ENCODE measurements at places on chromosomes 12 and 14. TPM values are rescaled to one million over a fixed set of nuclear protein-coding genes. Genes with fewer than 3 reads are reported as not detected.

DNA sequence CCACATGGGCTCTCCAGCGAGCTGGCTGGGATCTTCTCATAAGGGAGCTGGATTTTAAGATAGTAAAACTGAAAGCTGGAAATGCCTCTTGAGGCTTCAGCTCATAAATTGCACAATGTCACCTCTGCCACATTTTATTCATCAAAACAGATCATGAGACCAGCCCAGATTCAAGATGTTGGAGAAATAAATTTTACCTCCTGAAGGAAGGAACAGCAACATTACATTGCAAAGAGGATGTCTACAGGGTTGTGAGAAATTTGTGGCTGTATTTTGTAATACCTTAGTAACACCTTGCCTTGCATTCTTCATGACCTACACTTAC, 43.1 kb upstream of the KRR1 start:
- DNase-seq: no peak

- no peak for DNase-seq
Observed at GRCh38 chr12:42935756-42936155, 346.2 kb upstream of the PRICKLE1 start.

DNA sequence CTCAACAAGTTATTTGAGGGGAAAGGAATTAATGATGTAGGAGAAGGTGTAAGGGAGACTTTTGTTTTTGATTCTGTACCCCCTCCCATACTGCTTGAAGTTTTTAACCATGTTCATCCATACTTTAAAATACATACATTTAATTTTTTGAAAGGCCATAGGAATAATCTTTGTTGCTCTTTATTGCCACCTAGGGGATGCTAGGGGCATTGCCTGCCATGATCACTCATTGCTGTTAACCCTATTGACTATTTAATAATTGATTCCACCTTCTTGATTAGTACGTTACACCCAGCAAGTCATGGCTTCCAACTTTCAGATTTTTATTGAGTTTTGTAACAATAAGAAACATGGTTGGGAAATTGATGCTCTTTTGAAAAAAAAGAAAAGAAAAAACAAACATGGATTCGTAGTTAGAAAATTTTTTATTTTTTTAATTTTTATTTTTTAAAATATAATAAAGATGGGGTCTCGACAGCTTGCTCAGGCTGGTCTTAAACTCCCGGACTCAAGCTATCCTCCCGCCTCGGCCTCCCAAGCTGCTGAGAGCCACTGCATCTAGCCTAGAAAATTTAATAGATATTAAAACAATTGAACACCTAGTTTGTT, 8.5 kb upstream of the PRKAB1 start:
- peak; percentile 42 for DNase-seq

GRCh38 chr12:130764073-130764472, 48.0 kb upstream of the RIMBP2 start:
- DNase-seq: peak; percentile 7

- DNase-seq: no peak
Observed at GRCh38 chr14:82313889-82314288, 780.2 kb upstream of the SEL1L start.

DNA sequence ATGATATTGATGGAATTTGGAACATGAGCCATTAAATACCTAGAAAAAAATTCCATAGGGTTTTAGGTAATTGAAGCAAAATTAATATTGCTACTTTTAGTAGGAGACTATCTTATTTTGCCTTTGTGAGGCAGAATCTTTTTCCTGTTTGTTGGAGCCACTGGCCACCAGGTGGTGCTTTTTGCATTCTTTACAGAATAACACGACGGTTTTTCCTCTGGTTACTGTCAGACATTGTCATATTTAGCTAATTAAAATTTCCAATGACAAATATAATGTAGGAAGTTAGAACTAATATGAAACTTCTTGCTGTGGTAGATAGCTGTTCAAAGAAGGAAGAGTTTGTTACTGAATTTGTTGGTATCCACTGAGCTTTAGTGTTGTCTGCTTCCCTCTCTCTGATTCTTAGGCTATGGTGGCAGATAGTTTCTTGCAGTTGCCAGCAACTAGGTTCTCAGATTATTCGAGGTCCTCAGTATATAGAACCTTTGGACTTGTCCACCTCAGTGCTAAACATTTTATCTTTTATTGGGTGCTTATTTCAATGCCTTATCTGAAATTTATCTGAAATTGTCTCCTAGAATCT, 25.7 kb downstream of the RAB21 start:
- DNase-seq: peak; percentile 71

GRCh38 chr12:92951006-92951405, 21.9 kb upstream of the EEA1 start:
- no peak for DNase-seq

- DNase-seq: no peak
Observed at GRCh38 chr14:88321692-88322503, 1.2 kb downstream of the KCNK10 start.

GRCh38 chr14:103073876-103074728, 9.9 kb upstream of the LBHD2 start:
- DNase-seq: no peak

DNA sequence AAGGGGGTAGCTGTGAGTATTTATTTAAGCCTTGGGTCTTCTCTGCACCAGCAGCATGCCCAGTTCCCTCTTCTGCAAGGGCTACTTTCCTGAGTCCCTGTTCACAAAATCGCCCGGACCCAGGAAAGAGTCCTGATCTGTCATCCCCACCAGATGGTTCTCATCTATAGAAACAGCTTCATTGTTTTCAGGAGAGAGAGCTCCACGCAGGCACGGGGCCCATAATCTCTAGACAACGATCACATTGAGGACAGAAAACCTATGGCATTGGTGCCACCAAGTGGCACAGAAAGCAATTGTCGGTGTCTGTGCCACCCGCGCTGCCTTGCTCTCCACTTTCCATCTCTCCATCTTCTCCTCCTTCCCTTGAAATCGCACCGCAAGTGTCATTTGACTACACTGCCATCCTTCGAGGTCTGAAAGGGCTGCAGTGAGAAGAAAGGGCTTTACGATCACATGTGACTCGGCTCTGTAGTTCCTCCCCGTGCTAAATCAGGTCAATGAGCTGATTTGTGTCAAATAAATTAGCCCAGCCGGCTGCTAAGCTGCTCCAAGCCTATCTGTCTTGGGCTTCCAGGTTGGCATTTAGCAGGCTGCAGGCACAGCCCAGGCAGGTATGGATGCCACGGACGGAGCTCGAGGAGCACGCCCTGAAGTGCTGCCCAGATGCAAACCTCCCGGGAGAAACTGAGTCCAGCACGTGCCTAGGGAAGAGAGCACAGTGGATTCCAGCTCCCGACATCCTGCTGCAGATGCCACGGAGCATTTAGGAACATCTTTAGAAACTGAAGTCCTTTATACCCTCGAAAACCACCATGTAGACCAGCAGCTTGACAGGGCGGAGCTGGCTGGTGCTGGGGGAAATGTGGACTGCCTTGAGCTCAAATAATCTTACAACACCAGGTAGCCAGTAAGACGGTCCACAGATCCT, 28.8 kb downstream of the SPRING1 start:
- peak; percentile 52 for DNase-seq

DNA sequence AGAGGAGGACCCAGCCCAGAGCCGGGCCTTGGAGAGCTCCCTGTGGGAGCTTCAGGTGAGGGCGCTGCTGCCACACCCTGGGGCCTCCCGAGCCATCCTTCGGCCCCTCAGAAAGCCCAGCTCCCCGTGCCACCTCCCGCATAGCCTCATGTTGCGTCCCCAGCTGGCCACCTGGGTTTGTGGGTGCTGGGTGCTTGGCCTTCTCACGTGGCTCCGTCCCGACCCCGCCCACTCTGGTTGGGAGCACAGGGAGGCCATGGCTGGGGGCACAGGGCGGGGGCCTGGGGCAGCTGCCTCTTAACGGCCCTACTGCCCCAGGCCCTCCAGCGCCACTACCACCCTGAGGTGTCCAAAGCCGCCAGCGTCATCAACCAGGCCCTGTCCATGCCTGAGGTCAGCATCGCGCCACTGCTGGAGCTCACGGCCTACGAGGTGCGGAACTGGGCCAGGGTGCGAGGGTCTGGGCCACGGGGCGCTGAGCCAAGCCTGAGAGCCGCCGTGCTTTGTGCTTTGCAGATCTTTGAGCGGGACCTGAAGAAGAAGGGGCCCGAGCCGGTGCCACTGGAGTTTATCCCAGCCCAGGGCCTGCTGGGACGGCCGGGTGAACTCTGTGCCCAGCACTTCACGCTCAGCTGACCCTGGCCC, 7.6 kb downstream of the NOC4L start:
- no peak for DNase-seq

DNA sequence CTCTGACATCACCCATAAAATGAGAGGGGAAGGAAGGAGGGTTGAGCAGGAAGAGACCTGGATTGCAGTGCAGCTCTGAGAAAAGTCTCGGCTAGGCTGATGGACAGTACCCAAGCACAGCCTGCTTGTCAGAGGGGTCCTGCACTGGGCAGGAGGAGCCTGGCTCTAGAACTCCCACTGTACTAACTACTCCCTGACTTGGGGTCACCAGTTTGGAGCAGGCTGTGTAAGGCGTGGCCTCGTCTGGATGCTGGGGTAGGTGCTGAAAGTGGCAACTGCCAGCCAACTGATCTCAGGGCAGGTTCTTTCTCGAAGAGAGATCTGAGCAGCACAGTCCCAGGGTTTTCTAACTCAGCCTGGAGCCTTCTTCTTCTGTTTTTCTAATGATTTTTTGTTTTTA, 176.3 kb downstream of the ATP23 start:
- DNase-seq: no peak

- DNase-seq: no peak
Observed at GRCh38 chr12:41269056-41269455, 80.9 kb downstream of the PDZRN4 start.

DNA sequence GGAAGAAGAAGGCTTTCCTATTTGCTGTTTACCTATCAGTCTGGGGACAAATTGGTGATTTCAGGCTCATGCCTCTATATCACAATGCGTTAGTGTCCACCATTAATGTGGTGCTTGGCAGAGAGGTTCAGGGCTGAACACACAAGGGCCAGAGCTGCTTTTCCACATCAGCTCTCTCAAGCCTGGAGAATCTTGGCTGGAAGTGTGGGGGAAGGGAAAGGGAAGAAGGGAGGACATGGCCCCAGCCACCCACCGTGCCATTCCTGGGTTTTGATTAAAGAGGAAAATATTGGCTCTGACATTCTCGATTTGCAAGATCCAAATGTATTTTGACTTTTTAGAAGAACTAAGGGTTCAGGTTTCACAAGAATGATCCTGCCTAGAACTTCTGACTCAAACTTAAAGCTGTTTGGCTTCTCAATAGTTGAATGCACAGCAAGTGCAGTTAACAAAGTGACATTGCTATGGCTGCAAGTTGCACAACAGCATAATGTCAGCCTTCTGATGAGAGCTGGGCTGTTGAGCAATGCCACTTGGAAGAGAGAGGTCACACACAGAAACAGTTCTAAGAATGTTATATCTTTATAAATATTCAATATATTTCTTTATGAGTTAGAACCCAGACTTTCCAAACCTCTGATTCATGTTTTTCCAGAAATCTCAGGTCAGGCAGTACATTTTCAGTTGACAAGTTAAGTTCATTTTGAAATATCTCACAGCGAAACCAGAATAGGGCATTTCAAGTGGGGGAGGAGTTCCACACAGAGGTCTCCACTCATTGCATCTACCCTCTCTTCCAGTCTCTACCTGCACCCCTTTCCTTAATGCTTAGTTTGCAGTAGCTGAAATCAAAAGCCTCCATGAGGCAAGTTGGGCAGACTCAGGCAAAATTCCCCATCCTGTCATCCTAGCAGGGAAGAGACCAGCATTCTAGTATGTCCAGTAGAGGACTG, 25.3 kb downstream of the IGF1 start:
- no peak for DNase-seq

- no peak for DNase-seq
Observed at GRCh38 chr14:68047906-68048305, 228.3 kb downstream of the RAD51B start.

GRCh38 chr14:67140556-67140955, 48.7 kb upstream of the GARIN2 start:
- no peak for DNase-seq

GRCh38 chr12:65881348-65881961, 57.2 kb downstream of the HMGA2 start:
- no peak for DNase-seq

- no peak for DNase-seq
Observed at GRCh38 chr14:75018694-75019093, 16.0 kb downstream of the EIF2B2 start.

DNA sequence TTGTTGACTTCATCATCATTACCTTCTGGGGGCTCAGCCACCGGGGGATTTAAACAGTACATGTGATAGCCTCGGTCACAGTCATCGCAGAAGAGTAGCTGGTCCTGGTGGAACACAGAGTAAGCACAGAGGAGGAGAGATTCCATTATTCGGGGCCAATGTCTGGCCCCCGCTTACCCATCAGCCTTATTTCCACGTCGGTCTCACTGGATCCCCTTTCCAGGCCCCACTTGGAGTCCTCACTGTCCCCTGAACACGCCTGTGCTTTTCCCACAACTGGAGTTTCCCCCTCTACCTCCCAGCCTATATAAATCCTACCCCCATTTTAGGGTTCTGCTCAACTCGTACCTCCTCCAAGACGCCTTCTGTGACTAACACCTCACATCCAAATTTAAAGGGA, 274.0 kb downstream of the DPF3 start:
- no peak for DNase-seq

DNA sequence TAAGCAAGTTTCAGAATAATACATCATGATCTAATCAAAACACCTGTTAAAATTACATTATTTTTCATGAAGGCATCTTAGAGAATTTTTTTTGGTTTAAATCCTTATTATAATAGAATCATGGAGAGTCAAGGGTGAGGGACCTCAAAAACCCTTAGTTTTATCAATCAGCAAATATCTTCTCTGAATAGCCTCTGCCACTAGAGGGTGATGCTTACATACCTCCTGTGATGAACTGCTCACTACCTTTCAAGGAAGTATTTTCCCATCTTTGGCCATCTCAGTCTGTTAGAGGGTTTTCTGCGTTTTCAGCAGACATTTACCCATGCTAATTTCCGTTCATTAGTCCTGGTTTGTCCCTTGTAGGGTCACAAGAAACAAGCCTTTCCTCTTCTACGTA, 200.2 kb downstream of the TRHDE start:
- DNase-seq: no peak

DNA sequence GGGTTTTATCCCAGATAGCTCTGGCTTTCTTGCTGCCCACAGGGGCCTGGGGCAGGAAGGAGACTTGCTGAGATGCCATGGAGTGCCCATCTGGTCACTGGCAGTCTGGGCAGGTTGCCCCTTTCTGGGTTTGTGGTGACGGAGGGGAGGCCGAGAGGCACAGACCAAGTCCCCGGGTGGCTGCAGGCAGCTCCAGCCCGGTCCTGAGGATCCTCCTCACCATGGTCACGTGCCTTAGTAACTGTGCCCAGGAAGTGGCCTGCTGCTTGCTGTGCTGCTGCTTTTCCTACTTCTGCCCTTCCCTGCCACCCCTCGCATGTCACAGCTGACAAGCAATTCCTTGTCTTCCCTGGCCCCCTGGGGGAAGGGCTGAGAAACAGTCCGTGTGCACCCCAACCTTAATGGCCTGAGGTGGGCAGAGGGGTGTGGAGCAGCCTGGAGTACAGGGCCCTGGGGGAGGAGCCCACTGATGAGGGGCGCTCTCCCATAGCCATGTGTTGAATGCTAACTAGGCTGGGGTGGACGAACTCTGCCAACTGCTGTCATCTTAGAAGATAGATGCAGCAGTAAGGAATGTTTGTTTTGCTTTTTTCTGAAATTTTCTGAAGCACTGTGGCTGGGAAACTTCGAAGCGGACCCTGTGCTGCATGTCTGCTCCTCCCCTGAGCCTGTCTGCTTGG, 54.9 kb upstream of the SRSF5 start:
- DNase-seq: no peak

GRCh38 chr14:71780075-71780474, 152.2 kb upstream of the RGS6 start:
- DNase-seq: peak; percentile 97

Gene KERA
- polyA plus RNA-seq: not detected

Gene VWF
- 1,041 TPM for polyA plus RNA-seq

Gene OVCH1
- 0.01 TPM for polyA plus RNA-seq

Gene SYNDIG1L
- not detected for polyA plus RNA-seq

Gene GPR68
- 0.75 TPM for polyA plus RNA-seq

Gene GLIPR1L1
- not detected for polyA plus RNA-seq

Data from endothelial cell of umbilical vein (primary cell).